ENCODE measurements at places on chromosomes 1 and 21.

DNA sequence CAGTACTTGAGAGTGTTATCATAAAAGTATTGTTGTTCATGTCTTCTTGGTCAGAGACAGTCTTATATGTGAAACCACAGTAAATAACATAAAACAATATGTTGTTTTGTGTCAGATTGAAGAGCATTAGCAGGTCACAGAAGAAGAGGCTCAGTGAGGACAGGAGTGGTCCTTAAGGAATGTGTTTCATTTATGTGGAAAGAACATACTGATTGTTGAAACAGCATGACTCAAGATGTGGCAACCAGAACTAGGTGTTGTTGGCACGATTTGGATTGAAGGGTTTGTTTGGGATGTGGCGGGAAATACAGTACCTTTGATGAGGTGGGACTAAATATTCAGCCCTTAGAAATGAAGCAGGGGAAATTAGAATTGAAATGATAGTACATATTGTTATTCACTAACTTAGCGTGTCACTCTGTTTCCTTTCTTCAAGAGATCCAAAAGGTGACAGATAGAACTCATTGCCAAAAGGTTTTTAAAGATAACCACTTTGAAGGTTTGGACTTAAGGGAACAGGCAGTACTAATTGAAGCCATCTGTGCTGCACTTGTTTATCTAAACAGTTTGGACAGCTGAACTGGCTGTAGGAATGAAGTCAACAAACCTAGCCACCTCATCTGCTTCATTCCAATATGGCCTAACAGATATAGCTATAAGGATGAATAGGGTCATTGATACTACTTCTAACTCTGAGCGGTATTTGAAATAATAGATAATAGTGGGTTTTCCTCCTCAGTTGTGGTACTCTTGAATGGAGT is 14.4 kb downstream of the RALGPS2 start:
- DNase-seq, result no peak

GRCh38 chr1:244322791-244323521 is 128.8 kb downstream of the ADSS2 start:
- no peak for DNase-seq

DNA sequence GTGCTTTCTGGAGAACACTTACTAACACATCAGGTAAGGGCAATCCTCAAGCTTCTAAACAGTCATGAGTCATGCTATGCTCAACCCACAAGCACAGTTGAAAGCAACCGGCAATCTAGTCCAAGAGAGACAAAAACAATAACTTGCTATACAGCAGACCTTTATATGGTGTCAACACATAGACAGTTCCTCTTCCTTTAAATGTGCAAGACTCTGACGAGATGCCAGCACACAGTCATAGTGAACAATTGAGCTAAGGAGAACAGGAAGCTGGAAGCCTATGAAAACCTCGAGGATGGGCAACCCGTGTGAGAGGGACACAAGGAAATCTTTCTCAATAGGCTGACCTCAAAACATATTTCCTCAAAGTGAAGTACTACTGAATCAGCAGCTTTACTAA is 5.3 kb downstream of the ADIPOR1 start:
- DNase-seq, result no peak

GRCh38 chr1:67749844-67750690 is 65.1 kb downstream of the GADD45A start:
- no peak for DNase-seq

GRCh38 chr1:45620588-45621500 is 3.0 kb downstream of the CCDC17 start:
- DNase-seq, result peak; percentile 27
